ENCODE measurements at places on chromosomes 7 and 10. TPM values are rescaled to one million over a fixed set of nuclear protein-coding genes. Genes with fewer than 3 reads are reported as not detected.

FAM241B gene
- total RNA-seq, result 1.9 TPM

PPP1R3C gene
- 52.9 TPM for total RNA-seq

SPDYE8 gene
- total RNA-seq, result not detected

PCGF6 gene
- total RNA-seq, result 6.1 TPM

SH2B2 gene
- total RNA-seq, result 22.8 TPM

FKBP9 gene
- 164 TPM for total RNA-seq

ATOH7 gene
- not detected for total RNA-seq

CFTR gene
- not detected for total RNA-seq

MACC1 gene
- 9.8 TPM for total RNA-seq

STEAP1 gene
- 0.35 TPM for total RNA-seq

HHEX gene
- 12.1 TPM for total RNA-seq

SLC26A5 gene
- not detected for total RNA-seq

AKR1C3 gene
- 55.5 TPM for total RNA-seq

ZNF853 gene
- total RNA-seq, result 4.1 TPM

IKZF1 gene
- 10.3 TPM for total RNA-seq

PILRA gene
- total RNA-seq, result 18.9 TPM

SSBP1 gene
- 117 TPM for total RNA-seq

Data from adrenal gland (tissue), 19 donors.